Spleen (tissue), 13 donors: ENCODE measurements at places on chromosomes 13 and 19.

DNA sequence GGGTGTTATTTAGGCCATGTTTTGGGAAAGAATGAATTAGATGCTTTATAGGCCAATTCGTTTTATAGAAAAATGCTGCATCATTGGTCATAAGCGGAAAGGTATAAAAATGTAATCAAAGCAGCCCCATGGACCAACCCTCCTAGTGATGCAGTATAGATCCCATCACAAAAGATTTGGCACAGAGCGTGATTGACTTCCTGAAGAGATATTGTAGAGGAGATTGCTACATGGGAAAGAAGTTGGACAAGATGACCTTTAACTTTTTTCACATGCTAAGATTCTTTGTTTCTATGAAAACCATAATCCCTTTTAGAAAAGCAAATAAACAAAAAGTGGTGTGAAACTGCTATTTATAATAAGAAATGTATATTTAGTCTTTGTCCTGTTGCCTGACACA is 136.5 kb upstream of the FNDC3A start:
- no peaks in the 10 kb centered on the region for H3K27me3 ChIP-seq
- H3K27ac ChIP-seq, result no peak overlapping the region
- H3K4me1 ChIP-seq, result no peaks in the 10 kb centered on the region
- H3K36me3 ChIP-seq, result no peaks in the 10 kb centered on the region

DNA sequence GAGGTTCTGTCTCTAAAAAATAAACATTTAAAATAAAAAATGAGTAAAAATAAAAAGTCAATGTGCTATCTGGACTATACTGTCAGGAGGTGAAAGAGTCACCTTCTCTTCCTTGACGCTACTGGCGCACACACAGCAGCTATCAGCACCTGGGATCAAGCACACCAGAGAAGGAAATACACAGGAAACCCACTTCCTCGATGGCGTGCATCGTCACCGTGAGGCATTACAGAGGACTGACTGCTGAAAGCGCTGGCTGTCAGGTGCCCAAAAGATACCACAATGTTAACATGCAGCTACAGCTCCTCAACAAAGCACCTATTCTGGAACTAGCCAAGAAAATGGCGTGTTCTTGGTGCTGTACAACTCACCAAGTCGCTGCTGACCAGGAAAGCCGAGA is 6.1 kb downstream of the SLC35E1 start:
- peaks cover 56% of the 10 kb centered on the region for H3K36me3 ChIP-seq
- peak; percentile 90 for DNase-seq
- H3K27me3 ChIP-seq, result no peaks in the 10 kb centered on the region
- peak overlapping the region; percentile 78 for H3K27ac ChIP-seq
- H3K4me3 ChIP-seq, result no peak overlapping the region
- H3K4me1 ChIP-seq, result peaks cover 7% of the 10 kb centered on the region

DNA sequence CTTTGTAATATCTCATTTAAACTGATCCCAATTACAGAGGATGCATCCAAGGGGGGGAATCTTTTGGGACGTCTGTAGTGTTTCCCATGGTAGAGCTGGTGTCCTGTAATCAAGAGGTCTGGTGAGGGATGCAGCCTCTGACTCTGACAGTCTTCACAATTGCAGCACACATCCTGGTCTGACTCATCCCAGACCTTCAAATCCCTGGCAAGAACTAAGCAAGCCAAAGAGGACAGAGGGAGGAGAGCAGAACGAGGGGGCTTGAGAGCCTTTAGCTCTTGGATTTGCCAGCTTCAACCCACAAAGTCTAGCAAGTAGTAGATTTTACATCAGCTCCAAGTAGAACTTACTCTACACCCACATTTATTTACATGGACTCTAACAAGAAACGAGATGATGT is 17.3 kb upstream of the FCGBP start:
- no peaks in the 10 kb centered on the region for H3K27me3 ChIP-seq
- H3K27ac ChIP-seq, result peak overlapping the region; percentile 75

- no peaks in the 10 kb centered on the region for H3K4me1 ChIP-seq
- no peak for DNase-seq
- H3K4me3 ChIP-seq, result no peak overlapping the region
- H3K27me3 ChIP-seq, result no peaks in the 10 kb centered on the region
- no peak overlapping the region for H3K27ac ChIP-seq
These were observed 7.8 kb downstream of the PNMA8A start for GRCh38 chr19:46463516-46463915.

- H3K27ac ChIP-seq, result no peak overlapping the region
- H3K36me3 ChIP-seq, result peaks cover 4% of the 10 kb centered on the region
These were observed 34.5 kb upstream of the MRI1 start for GRCh38 chr19:13729859-13730258.

- no peaks in the 10 kb centered on the region for H3K27me3 ChIP-seq
- H3K4me1 ChIP-seq, result no peaks in the 10 kb centered on the region
- H3K27ac ChIP-seq, result no peak overlapping the region
- no peak for DNase-seq
These were observed 353.6 kb downstream of the SPRY2 start for GRCh38 chr13:79987323-79987722.

- H3K4me1 ChIP-seq, result no peaks in the 10 kb centered on the region
- DNase-seq, result no peak
- no peak overlapping the region for H3K27ac ChIP-seq
- no peaks in the 10 kb centered on the region for H3K36me3 ChIP-seq
These were observed 101.0 kb upstream of the SPRY2 start for GRCh38 chr13:80441968-80442367.

DNA sequence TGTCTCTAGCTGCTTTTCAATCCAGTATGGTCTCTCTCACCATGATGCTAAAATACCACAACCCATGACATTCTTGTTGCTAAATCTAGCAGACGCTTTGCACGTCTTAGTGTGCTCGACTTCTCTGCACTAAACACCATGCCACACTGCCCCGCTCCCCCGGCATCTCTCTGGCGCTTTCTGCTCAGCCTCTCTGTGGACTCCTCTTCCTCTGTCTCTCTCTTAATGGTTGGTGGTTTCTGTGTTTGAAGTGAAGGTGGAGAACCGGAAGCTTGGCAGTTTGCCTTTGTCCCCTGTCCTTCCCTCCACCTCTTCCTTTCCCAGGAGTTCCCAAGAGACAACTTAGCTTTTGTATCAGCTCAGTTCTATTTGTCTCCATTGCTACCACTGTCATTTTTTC is 8.8 kb downstream of the ERCC5 start:
- peaks cover 59% of the 10 kb centered on the region for H3K36me3 ChIP-seq
- H3K27ac ChIP-seq, result no peak overlapping the region
- no peak overlapping the region for H3K4me3 ChIP-seq
- H3K27me3 ChIP-seq, result no peaks in the 10 kb centered on the region
- H3K4me1 ChIP-seq, result peaks cover 12% of the 10 kb centered on the region
- no peak for DNase-seq

- no peak overlapping the region for H3K27ac ChIP-seq
- H3K27me3 ChIP-seq, result peaks cover 58% of the 10 kb centered on the region
- DNase-seq, result no peak
These were observed 97.3 kb upstream of the SOX1 start for GRCh38 chr13:111969551-111970135.

DNA sequence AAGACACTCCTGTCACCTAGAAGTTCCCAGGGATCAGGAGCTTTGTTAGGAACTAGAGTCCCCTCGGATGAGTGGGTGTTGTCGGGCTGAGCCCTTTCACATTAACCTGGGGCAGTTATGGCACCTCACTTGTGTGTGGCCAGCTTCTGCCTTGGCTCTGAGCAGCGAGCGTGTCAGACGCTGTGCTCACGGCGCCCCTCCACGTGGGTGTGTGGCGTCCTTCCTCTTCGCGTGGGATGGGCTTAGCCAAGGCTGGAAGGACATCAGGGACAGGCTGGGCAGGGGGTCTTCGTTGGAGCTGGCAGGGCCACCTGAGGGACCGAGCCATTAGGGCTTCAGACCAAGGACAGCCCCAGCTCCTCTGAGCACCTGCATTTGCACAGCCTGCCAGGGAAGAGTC is 23.4 kb downstream of the DOT1L start:
- no peaks in the 10 kb centered on the region for H3K27me3 ChIP-seq
- H3K4me3 ChIP-seq, result no peak overlapping the region
- no peak for DNase-seq
- peaks cover 7% of the 10 kb centered on the region for H3K4me1 ChIP-seq
- peak overlapping the region; percentile 72 for H3K27ac ChIP-seq

DNA sequence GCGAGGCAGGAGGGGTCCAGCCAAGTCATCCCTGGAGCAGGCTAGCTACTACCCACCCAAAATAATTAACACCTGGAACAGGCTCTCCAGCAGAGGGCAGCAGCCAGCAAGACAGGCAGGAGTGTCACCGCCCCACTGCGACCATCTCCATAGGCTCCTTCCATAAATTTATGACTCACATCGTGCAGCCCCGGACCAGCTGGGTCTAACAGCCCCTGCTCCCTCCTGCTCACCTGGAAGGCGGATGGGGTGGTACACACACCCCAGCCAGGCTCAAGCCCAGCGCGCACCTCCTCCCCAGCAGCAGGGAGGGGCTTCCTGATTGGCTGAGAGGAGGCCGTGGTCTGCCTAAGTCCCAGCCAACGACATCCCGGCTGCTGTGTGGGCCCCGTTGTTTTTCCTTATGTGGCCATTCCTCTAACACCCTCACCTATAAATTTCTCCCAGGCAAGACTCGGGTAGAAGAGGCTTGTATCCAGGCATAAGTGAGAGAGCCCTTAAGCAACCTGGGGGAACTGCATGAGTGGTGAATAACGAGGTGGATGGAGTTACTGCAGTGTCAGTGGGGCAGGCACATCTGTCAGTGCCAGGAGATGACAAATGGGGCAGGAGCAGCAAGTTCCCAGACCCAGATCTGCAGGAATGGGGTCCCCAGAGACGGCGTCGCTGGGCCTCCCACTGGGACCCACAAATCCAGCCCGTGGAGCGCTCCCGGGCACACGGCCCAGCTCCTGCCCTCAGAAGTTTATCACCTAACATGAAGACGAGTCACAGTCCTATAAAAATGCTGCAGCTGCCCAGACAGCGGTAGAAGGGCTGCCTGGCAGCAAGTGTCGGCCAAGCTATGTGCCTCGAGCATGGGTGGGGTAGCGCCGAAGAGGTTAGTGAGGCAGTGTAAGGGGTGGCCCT is 43.1 kb downstream of the CEBPG start:
- peaks cover 5% of the 10 kb centered on the region for H3K36me3 ChIP-seq
- DNase-seq, result no peak
- peaks cover 7% of the 10 kb centered on the region for H3K4me1 ChIP-seq
- H3K27me3 ChIP-seq, result no peaks in the 10 kb centered on the region
- no peak overlapping the region for H3K4me3 ChIP-seq
- no peak overlapping the region for H3K27ac ChIP-seq

GRCh38 chr19:19661675-19662251 is 1.7 kb downstream of the ATP13A1 start:
- H3K27me3 ChIP-seq, result no peaks in the 10 kb centered on the region
- H3K4me1 ChIP-seq, result peaks cover 28% of the 10 kb centered on the region

GRCh38 chr19:1699386-1699785 is 47.0 kb upstream of the TCF3 start:
- no peaks in the 10 kb centered on the region for H3K27me3 ChIP-seq
- H3K4me3 ChIP-seq, result no peak overlapping the region
- no peaks in the 10 kb centered on the region for H3K4me1 ChIP-seq
- no peak for DNase-seq
- H3K27ac ChIP-seq, result no peak overlapping the region
- no peaks in the 10 kb centered on the region for H3K36me3 ChIP-seq

DNA sequence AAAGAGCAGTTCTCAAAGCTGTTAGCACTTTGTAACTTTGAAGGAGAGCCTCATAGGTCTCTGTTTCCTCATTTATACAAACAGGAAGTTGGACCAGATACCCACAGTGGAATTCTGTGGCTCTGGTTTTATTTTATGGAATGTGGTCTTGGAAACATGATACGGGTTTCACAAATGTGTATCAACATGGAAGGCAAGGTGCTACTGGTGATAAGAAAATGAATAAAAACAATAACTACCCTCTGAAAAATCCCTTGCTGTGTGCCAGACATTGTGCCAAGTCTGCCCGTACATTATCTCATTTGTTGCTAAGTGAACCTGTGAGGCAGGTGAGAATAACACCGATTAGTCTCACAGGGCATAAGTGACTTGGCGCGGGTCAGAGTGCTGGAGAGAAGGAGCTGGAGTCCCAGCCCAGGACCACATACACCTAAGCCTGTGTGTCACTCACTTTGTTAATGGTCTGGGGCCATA is 45.0 kb upstream of the RNF113B start:
- no peak for DNase-seq
- H3K36me3 ChIP-seq, result no peaks in the 10 kb centered on the region
- no peak overlapping the region for H3K27ac ChIP-seq
- H3K4me1 ChIP-seq, result no peaks in the 10 kb centered on the region
- no peak overlapping the region for H3K4me3 ChIP-seq
- no peaks in the 10 kb centered on the region for H3K27me3 ChIP-seq

DNA sequence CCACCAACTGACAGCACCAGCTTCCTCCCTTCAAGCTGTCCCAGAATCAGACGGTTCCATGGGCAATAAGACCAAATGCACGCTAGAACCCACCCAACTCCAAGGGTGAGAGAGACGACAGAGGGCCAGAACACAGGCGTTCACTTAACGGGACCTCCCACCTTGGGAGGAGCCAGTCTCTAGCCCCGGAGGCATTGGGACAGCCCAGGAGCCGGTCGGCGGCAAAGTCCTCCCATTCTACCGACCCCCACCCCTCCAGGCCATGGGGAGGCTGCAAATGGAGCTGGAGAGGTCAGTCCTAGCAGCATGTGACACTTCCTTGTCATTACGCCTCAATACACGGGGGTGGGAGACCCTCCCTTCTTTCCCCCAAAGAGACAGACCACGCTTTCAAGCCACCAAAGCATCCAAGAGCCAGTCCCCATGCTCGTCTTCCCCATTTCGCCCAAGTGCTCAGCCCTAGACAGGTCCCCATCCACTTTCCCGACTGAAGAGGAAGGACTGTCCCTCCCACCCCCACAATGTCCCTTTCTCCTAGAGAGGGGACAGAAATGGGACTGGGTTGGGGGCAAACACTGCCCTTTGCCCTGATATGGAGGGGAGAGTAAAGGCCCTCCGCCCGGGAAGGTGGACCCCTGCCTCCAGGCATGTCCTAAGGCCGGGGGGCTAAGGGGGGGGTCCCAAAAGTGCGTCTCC is 964 bp downstream of the KHSRP start:
- H3K27me3 ChIP-seq, result no peaks in the 10 kb centered on the region
- H3K4me3 ChIP-seq, result peak overlapping the region; percentile 68
- peak; percentile 83 for DNase-seq
- H3K27ac ChIP-seq, result no peak overlapping the region
- H3K36me3 ChIP-seq, result peaks cover 30% of the 10 kb centered on the region

GRCh38 chr19:4773047-4773640 is 18.4 kb upstream of the FEM1A start:
- H3K36me3 ChIP-seq, result no peaks in the 10 kb centered on the region
- no peak for DNase-seq
- H3K27me3 ChIP-seq, result no peaks in the 10 kb centered on the region
- H3K4me3 ChIP-seq, result no peak overlapping the region
